ENCODE measurements at places on chromosomes 1 and 21.

- no peak for DNase-seq
Observed at GRCh38 chr1:9728451-9729295, 77.1 kb downstream of the PIK3CD start.

DNA sequence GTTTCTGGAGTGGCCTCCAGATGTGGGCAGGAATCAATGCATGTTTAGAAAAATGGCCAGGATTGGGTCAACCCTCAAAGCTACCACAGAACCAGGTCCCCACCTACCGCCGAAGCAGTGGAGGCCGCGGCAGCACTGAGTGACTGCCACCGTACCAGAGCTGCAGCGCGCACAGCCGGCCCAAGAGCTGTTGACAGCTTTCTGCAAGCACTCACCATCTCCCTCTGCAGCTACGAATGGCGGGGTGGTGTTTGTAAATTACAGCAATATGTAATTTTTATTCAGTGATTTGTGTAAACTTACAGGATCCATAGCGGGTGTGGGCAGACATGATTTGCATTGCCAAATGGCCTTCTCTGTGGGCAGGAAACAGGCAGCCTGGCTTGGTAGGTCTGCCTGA lies 96.4 kb downstream of the CAMK2N1 start:
- no peak for DNase-seq

DNA sequence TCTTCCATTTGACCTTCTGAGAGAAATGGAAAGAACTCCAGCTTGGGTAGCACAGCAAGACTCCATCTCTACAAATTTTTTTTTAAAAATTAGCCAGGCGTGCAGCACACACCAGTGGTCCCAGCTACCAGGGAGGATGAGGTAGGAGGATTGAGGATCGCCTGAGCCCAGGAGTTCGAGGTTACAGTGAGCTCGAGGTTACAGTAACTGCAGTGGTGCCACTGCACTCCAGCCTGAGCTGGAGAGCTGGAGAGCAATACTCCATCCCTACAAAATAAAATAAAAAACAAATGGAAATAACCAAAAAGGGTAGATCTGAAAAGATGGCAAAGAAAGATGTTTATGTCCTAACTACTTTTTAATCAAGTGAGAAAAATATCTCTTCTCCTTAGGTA lies 14.5 kb downstream of the POGZ start:
- DNase-seq: no peak

DNA sequence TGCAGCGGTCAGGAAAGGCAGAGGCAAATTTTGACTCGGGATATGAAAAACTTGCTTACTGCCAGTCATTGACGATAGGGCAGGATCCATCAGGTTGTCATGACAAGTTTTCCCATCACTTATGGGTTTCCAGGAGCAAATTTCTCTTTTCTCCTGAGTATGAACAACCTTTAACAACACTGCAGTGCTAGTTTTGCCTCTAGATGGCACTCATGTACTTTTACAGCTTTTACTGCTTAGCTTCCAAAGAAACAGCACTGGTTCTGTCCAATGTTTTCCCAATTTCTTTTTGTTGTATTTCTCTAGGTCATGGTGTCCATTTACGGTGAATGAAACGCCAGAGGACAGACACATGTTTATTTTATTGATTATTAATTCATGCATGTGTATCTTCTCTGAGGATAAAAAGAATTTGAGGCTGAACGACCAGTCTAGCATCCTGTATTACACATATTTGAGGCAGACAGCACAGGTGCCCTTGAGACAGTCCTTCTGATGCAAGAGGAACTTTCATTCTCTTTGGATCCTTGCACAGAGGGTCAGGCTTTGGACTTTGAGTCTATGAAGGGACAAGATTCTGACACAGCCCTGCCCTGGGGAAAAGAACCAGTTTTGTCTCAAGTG lies 112.3 kb upstream of the TRABD2B start:
- no peak for DNase-seq

DNA sequence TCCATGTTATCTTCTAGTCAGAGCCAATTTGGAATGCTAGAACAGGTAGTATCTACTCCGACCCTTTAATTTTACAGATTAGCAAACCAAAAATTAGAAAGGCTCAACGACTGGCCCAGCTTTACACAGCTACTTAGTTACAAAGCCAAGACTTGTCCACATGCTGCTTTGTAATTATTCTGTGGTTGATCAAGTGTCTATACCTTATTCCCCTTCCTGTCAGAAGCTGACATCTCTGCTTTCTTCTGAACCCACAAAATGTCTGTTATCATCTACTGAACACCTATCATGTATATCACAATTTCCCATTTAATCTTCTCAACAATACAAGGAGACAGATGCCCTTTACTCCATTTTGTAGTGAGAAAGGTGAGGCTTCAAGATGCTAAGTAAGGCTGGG lies 15.6 kb downstream of the TGFBR3 start:
- DNase-seq: no peak

- no peak for DNase-seq
Observed at GRCh38 chr1:185798505-185798904, 64.3 kb downstream of the HMCN1 start.

DNA sequence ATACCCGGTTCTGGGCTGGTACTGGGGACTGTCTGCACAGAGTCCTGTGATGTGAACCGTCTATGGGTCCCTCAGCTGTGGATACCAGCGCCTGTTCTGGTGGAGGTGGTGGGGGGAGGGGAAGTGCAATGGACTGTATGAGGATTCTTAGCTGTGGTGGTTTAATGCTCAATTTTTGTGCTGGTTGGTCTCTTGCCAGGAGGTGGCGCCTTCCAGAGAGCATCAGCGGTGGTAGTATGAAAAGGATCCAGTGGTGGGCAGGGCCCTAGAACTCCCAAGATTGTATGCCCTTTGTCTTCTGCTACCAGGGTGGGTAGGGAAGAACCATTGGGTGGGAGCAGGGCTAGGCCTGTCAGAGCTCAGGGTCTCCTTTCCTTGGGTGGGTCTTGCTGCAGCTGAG lies 89.4 kb upstream of the B3GALT2 start:
- no peak for DNase-seq

- no peak for DNase-seq
Observed at GRCh38 chr1:183143576-183144315, 42.3 kb upstream of the LAMC2 start.

DNA sequence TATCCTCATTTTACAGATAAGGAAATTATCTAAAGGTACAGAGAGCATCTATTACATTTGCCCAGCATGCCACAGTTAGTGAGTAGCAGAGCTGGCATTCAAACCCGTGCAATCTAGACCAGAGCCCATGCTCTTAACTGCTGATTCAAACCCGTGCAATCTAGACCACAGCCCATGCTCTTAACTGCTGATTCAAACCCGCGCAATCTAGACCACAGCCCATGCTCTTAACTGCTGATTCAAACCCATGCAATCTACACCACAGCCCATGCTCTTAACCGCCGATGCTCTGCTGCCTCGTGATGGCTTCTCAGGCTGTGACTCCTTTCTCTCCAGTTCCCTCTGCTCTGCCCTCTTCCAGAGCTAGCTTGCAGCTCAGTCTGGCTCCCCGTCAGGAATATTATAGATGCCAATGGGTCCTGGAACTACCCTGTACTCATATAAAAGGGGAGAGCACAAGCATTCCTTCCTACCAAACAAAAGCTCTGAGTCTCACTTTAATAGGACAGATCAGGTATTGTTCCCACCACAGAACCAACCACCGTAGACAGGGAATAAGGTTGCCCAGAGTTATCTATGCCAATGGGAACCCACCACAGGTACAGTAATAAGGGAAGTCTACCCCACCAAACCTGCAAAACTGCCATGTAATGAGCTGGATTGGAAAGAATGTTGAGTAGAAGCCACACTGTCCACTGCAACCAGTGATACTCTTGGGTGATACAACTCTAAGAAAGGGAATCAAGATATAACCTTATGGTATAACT lies 78.4 kb downstream of the SMYD3 start:
- peak; percentile 70 for DNase-seq

DNA sequence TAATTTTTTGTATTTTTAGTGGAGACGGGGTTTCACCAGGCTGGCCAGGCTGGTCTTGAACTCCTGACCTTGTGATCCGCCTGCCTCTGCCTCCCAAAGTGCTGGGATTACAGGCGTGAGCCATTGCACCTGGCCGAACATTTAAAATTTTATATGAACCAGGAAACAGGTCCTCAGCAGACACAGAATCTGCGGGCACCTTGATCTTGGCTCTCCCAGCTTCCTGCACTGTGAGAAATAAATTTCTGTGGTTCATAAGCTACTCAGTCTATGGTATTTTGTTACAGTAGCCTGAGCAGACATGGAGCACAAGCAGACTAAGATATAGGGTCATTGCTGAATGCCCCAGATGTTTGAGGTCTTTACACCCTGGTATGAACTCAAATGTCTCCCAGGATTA lies 23.6 kb upstream of the CTH start:
- no peak for DNase-seq

DNA sequence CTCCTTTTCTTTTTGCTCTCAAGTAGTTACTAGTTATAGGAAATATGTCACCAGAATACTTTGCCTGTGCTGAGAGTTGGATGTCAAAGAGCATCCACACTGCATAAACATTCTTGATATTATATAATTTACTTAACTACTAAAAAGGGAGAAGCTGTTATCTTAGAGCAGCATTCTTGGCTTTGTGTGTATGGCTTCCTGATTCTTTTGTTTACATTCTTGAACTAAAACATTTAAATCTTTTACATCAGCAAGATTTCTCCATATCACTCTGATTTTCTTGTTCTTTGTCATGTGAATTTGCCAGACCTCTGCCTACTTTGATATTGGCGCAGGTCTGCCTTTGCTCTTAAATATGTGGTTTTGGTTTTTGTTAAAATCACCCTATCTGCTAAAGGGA lies 48.8 kb downstream of the SUCO start:
- no peak for DNase-seq

- no peak for DNase-seq
Observed at GRCh38 chr1:27868932-27869718, 3.2 kb upstream of the THEMIS2 start.

- no peak for DNase-seq
Observed at GRCh38 chr1:154749078-154749760, 120.9 kb downstream of the KCNN3 start.

DNA sequence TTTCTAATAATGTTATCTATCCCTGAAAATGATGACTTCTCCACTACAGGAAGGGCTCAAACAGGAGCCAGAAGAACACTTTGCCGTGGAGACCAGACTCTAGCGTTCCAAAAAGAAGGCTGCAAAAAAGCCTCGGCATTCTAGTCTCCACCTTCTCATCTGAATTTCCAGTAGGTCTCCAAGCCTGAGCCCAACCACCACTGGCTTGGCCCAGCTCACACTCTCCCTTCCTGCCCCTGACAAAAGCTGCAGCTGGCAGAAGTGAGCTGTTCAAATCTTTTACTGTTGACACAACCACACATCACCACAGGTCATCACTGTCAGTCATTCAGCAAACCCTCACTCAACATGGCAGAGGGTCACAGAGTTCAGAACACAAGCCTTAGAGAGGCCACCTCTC lies 69.3 kb downstream of the CAMK2N1 start:
- no peak for DNase-seq

DNA sequence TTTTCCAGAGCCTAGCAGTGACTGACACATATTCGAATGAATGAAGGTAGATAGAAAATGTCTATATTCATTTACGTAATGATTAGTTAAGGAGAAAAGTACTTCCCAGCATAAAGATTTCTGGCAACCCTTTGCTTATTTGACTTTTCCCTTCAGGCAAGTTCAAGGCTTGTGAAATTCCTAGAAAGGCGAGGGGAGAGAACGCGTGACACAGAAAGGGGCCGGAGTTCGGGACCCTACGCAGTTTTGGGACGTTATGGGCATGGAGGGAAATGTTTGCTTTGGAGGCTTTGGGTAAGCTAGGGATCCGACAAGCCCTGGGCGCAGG lies 472 bp upstream of the USP25 start:
- no peak for DNase-seq

DNA sequence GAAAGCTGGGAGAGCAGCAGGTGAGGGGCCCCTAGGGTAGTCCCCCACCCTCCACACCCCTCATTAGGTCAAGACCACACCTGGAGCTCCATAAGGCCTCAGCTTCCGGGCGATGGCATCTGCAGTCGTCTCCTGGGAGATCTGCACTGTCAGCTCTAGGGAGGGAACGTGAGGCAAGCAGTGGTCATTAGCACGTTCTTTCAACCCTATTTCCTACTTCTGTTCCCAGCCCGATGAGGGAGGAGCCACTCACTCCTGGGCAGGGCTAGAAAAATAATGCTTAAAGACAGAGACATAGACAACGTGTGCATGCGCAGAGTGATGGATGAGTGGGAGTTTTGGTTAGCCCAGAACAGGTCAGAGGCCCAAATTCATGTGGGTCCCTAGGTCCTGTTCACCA lies 9.7 kb downstream of the KDF1 start:
- no peak for DNase-seq

DNA sequence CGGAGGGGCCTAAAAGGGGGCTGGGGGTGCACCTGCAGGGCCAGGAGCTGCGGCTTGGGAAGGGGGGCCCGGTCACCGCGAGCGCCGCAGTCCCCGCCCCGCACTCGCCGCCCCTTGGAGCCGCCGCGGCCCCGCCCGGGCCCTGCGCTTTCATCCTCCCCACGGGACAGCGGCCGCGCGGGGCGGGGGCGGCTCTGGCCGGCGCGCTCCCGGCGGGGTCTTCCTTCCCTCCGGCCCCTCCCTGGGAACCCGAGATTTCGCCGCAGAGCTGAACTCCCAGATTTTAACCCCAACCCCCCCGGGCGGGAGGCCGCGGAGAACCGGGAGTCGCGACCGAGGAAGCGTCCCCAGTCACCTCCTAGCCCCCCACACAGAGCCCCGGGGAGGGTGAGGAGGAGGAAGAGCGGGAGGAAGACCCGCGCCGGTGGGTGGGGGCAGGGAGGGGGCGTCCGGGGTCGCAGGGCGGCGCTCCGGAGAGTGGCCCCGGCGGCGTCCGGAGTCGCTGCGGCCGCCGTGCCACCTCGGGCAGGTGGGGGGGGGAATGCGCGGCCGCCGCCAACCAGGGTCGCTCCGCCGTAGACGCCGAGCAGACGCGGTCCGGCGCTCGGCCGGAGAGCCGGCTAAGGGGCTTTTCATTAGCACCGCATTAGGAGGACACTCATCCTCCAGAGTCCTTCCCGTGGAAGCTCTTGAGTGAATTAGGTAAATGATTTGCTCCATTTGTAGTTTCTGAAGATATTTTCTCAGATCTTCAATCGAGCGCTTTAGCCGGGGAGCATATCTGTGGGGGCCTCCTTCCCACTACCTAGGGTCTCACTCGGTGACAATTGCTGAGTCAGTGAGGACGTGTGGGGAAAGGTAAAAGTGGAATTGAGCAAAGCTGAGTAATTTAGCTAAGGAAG lies 31.6 kb upstream of the NFIA start:
- no peak for DNase-seq
